Vein endothelial cell (primary cell): ENCODE measurements at places on chromosomes 4 and X. TPM values are rescaled to one million over a fixed set of nuclear protein-coding genes. Genes with fewer than 3 reads are reported as not detected.

The CCKAR gene
- not detected in 2 replicates for total RNA-seq

The ELK1 gene
- total RNA-seq, result 18.0 and 19.1 TPM in 2 replicates

The ZXDA gene
- total RNA-seq, result 14.4 and 14.8 TPM in 2 replicates

The F9 gene
- total RNA-seq, result not detected in 2 replicates

The S100G gene
- not detected in 2 replicates for total RNA-seq

The RBMX2 gene
- total RNA-seq, result 20.9 and 21.9 TPM in 2 replicates

The MAGEA2 gene
- not detected in 2 replicates for total RNA-seq

The CDKL2 gene
- total RNA-seq, result 0.29 and 0.65 TPM in 2 replicates

The SH2D1A gene
- total RNA-seq, result not detected in 2 replicates

The TADA2B gene
- total RNA-seq, result 11.8 and 12.7 TPM in 2 replicates

The FGF5 gene
- total RNA-seq, result under 0.01 and 0.29 TPM in 2 replicates

The SLC25A53 gene
- 4.9 and 9.4 TPM in 2 replicates for total RNA-seq

The GATB gene
- 16.0 and 17.4 TPM in 2 replicates for total RNA-seq

The NRK gene
- under 0.01 and 0.29 TPM in 2 replicates for total RNA-seq

The USP17L20 gene
- not detected in 2 replicates for total RNA-seq

The OTUD6A gene
- total RNA-seq, result not detected in 2 replicates

The CT83 gene
- total RNA-seq, result not detected in 2 replicates

The RAP2C gene
- 23.8 and 24.0 TPM in 2 replicates for total RNA-seq

The SPARCL1 gene
- 3.6 and 4.2 TPM in 2 replicates for total RNA-seq

The CLDN34 gene
- total RNA-seq, result not detected in 2 replicates

The AFM gene
- not detected in 2 replicates for total RNA-seq

The SEPTIN11 gene
- total RNA-seq, result 155 and 182 TPM in 2 replicates

The TEX13A gene
- total RNA-seq, result not detected in 2 replicates

The DBET gene
- total RNA-seq, result not detected in 2 replicates

The SEPTIN6 gene
- total RNA-seq, result 22.2 and 22.3 TPM in 2 replicates

The BCLAF3 gene
- 3.3 and 3.8 TPM in 2 replicates for total RNA-seq

The SLC9B1 gene
- 0.57 TPM in 1 of 2 replicates, not detected in the other for total RNA-seq

The GAGE12J gene
- not detected in 2 replicates for total RNA-seq

The MAGEB4 gene
- total RNA-seq, result not detected in 2 replicates

The CACNA1F gene
- total RNA-seq, result under 0.01 TPM in 1 of 2 replicates, not detected in the other

The TLR6 gene
- total RNA-seq, result 2.3 and 4.8 TPM in 2 replicates

The FAM184B gene
- total RNA-seq, result not detected in 2 replicates

The SUPT20HL1 gene
- total RNA-seq, result not detected in 2 replicates

The SMARCA1 gene
- 28.3 and 31.7 TPM in 2 replicates for total RNA-seq

The CSN3 gene
- not detected in 2 replicates for total RNA-seq

The RAI2 gene
- 1.3 and 1.6 TPM in 2 replicates for total RNA-seq

The PTTG2 gene
- total RNA-seq, result not detected in 2 replicates

The CYP2U1 gene
- total RNA-seq, result 5.3 and 6.5 TPM in 2 replicates

The RNF128 gene
- total RNA-seq, result 0.38 TPM in 1 of 2 replicates, not detected in the other

The GAGE12H gene
- not detected in 2 replicates for total RNA-seq

The ATP8A1 gene
- total RNA-seq, result 4.6 and 15.0 TPM in 2 replicates

The TSPAN7 gene
- total RNA-seq, result 4.2 and 9.6 TPM in 2 replicates

The OPRPN gene
- total RNA-seq, result not detected in 2 replicates

The EXOC1L gene
- not detected in 2 replicates for total RNA-seq

The MEPE gene
- not detected in 2 replicates for total RNA-seq

The NKX3-2 gene
- total RNA-seq, result not detected in 2 replicates

The FGF13 gene
- total RNA-seq, result 20.3 and 43.1 TPM in 2 replicates

The SLC10A7 gene
- 11.1 and 16.2 TPM in 2 replicates for total RNA-seq

The SASH3 gene
- under 0.01 TPM in 1 of 2 replicates, not detected in the other for total RNA-seq

The SPANXA1 gene
- total RNA-seq, result not detected in 2 replicates

The KLB gene
- total RNA-seq, result under 0.01 TPM in 1 of 2 replicates, not detected in the other

The CT45A1 gene
- total RNA-seq, result not detected in 2 replicates
